ENCODE measurements at places on chromosomes 2 and 18. TPM values are rescaled to one million over a fixed set of nuclear protein-coding genes. Genes with fewer than 3 reads are reported as not detected.

Gene ONECUT2
- total RNA-seq, result under 0.01 TPM

Gene SNED1
- total RNA-seq, result 4.6 TPM

Gene DSG1
- not detected for total RNA-seq

Gene LMAN1
- total RNA-seq, result 297 TPM

Gene KCTD1
- 9.0 TPM for total RNA-seq

Gene DSC1
- total RNA-seq, result under 0.01 TPM

Gene INPP4A
- total RNA-seq, result 25.4 TPM
